ENCODE measurements at places on chromosomes 7 and 10.

GRCh38 chr10:33382921-33383713, 48.6 kb upstream of the NRP1 start:
- DNase-seq: no peak

- DNase-seq: no peak
These were observed 462.6 kb upstream of the MGMT start for GRCh38 chr10:129004398-129004797.

DNA sequence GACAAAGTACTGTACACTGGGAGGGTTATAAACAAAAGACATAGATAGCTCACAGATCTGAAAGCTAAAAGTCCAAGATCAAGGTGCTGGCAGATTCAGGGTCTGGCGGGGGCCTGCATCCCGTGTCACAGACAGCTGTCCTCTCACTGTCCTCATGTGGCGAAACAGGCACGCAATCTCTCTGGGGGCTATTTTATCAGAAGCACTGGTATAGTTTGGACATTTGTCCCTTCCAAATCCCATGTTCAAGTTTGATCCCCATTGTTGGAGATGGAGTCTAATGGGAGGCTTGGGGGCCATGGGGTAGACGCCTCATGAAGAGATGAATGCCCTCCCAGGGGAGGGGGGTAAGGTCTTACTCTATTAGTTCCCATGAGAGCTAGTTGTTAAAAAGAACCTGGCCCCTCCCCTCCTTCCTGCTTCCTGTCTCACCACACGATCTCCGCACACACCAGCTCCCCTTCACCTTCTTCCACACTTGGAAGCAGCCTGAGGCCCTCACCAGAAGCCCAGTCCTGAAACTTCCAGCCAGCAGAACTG, 72.5 kb upstream of the UCN3 start:
- DNase-seq: peak; percentile 55

DNA sequence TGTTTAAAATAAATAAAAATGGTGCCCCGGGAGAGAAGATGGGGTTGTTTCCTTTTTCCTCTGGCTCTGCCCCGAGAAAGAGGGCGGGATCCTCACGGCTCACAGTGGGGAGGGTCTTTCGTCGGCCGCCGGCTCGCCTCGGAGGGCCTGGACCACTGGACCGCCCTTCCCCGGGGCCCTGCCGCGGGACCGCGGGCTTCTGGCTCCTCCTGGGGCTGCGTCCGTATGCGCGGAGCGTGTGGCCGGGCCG, 3.5 kb upstream of the IGF2BP3 start:
- no peak for DNase-seq

DNA sequence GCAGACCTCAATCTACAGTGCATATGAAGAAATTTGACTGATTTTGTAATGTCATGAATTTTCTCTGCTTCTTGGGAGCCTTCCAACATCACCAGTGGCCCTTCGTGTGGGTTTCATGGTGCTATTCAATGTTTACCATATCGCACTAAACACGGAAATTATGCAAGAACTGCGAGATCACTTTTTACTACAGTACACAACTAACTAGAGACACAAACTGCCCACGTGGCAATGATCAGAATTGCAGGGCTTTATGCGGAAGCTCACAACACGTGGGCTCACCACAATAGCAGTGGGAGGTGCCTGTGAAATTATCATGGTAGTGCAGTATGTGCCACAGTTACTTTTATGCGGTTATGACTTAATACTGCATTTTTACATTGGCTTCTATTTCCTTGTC, 449.7 kb upstream of the KLF6 start:
- peak; percentile 73 for DNase-seq

- DNase-seq: peak; percentile 14
These were observed at the start of gene RHOBTB1 for GRCh38 chr10:60944058-60944909. TSS of gene RHOBTB1 (minus strand) at chr10:60944185. CDS start at chr10:60911542, 32,643 bp downstream.

DNA sequence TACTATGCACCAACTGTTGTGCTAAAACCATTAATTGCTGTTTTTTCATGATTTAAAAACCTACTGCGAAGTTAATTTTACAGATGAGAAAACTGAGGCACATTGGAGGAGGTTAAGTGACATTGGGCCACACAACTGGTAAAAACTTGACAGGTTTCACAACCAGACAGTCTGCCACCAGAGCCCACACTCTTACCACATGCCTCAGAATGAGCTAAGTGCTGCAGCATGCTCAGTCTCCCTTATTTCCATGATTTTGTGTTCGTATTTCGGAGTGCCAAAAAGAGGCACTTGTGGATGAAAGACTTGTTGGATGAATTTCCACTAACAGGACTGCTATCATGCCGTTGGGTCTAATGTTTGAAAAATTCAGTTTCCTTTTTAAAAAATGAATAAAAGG, 77.4 kb downstream of the PCLO start:
- no peak for DNase-seq

GRCh38 chr7:1187127-1187526, 27.1 kb upstream of the ZFAND2A start:
- DNase-seq: no peak

DNA sequence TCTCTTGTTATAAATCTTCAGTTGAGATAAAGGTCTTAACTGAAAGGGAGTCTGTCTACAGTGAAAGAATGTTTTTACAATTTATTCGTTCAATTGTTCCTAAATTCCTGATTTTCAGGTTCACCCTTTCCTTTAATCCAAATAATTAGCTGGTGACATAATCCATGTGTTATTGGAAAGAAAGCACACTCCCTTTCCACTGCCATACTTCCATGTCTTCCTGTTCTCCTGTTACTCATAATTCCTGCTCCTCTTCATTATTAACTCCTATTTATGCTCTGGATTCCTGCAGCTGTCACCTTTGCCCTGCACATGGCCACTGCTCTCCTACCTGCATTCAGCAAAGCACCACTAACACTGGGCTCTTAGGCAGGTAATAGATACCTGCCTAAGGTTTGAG, 40.0 kb upstream of the FAM3C start:
- DNase-seq: no peak

- DNase-seq: no peak
These were observed 71.9 kb downstream of the WAC start for GRCh38 chr10:28604567-28605536.

DNA sequence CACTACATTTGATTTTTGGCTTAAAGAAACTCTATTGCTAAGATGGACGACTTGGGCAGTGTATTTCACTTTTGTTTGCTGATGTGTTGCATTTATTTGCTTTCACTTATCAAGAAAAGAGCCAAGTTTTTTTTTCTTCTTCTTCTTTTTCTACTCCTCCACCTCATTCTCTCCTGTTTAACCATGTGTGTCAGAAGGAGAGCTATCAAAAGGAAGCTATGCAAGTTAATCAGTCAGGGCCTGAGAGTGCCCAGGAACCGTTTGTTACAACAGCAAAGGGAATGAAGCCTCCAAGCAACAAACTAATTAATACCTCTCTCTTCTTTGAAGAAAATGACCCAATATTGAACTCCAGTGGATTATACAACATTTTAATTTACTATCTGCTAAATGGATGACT, 299.3 kb downstream of the GRM8 start:
- no peak for DNase-seq

DNA sequence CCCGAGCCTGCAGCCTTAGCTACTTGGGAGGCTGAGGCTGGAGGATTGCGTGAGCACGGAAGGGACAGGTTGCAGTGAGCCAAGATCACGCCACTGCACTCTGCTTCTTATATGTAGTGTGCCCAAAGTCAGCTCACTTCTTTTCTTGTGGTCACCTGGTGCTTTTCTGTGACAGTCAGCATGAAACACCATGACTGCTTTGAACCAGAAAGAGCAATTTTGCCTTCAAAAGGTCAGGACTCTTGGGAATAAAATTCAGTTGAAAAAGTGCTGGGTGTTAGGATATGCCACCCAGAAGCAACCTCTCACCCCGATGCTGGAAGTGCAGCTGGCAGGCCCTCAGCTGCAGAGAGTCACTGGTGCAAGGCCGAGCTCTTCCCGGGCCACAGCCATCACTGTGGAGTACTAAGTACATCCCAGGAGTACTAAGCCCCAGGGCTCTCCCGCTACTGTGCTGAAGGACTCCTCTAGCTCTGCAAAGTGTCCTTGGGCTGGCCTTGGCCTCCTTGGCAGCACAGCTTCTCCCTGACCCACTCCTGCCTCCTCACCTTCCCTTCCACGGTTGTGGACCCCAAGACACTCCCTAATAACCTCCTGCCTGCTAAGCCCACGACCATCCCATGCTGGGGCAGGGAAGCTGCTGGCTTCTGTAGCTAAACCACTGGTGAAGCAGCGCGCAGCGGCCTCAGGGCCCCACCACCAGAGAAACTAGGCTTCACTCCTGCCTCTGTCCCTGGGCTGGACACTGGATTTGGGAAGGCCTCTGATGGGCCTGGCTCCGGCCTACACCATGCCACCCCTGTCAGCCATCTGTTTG, 17.6 kb upstream of the GDI2 start:
- no peak for DNase-seq

- no peak for DNase-seq
These were observed 412.2 kb upstream of the ZMIZ1 start for GRCh38 chr10:78656417-78657162.

DNA sequence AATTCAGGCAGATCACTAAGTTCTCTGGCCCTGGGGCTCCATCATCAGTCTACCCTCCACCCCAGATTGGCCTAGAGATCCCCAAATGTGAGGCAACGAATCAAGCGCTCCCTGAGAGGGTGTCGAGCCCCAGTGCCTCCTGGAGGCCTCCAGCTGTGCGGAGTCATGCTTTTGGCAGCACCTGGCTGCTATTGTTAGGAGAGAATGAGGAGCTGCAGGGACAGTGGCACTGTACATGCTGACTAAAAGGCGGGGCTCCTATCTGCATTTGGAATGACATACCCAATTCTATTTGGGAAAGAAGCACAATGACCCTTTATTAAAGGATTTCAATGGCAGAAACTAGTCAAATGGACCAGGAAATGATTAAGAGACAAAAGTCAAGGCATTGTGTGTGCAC, 161.8 kb downstream of the DPY19L1 start:
- DNase-seq: no peak

DNA sequence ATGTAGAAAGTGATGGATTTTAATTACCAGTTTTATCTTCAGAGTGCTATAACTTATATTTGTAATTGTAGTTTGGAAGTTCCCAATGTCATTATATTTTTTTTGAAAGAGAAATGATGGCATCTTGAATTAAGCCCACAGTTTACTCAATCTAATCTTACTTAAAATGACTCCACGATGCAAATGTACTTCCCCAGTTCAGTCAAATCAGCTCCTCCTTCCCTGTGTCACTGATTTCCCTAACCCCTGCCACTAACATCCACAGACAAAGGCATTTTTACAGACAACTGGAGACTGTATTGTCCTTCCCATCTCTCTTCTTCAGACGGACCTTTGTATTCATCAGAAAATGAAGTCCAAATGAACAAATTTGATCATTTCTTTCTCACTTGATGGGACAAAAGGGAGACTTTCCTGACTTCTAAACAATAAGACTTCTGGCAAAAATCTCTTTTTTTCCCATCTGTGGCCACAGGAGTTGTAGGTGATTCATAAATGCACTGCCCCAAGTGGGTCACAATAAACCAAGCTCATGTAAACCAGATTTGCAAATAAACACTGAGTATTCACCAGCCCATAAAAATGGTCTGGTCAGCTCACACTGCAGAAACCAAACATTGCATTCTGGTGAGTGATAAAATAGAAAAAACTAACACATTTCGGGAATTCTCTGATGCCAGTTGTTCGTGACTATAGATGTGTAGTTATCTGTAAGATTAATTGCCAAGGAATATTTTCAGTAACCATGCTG, 162.9 kb downstream of the FANK1 start:
- no peak for DNase-seq

DNA sequence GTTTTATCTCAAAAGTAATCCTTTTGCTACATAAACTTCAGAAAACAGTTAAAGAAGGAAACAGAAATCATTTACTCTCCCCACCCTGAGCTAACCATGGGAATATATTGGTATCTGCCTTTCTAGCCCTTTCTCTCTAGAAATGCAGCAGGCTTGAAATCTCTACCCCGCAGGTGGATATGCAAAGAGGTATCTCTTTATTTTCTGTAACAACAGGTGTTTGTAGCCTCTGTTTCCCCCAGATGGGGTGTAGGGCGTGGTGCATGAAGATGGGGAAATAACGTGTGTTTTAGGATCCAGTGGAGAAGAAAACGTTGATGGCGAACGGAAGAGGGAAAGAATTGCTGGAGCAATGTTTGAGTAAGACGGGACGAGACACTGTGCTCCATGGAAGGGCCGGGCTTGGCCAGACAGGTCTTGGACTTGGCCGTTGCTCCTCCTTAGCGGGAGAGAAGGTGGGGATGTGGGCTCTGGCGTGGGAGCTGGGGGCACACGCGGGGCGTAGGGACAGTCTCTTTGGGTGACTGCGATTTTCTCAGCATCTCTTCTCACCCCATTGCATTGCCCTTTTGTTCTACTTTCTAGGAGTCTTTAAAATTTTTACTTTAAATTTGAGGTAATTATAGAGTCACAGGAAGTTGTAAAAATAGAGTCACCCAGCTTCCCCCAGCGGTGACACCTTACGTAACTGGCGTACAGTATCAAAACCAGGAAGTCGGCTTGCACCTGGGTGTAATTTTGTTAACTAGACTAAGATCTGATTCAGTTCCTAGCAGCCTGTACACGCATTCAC, 82.9 kb downstream of the ELFN1 start:
- no peak for DNase-seq

DNA sequence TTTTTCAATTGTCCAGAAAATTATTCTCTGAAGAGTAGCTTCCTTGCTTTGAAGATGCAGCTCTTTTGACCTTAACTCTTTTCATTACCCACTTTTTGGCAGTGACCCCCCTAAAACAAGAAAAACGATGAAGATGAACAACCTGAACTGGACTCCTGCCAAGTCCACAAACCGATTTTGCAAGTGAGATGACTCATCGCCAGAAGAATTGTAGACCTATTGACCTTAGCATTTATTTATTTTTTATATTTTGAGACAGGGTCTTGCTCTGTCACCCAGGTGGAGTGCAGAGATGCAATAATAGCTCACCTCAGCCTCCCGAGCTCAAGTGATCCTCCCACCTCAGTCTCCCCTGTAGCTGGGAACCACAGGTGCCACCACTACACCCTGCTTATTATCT, 859.2 kb downstream of the GATA3 start:
- DNase-seq: no peak

- DNase-seq: peak; percentile 14
These were observed 162.8 kb downstream of the ELMO1 start for GRCh38 chr7:37285706-37286453.

DNA sequence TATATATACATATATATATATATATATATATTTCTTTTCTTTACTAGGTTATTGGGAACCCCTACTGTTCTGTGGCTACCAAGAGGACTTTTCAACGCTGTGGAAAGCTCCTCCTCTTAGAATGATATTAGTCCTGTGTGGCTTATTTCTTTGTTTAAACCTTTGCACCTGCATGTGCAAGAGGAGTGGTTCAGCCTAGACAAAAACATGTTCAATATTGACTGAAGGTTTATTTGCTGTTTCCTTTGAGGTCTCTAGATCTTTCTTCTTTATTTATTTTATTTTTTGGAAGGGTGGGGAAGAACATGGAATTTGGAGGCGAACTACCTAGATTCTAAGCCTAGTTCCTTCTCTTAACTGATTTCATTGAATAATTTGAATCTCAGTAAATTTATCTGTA, 118.1 kb downstream of the GNAT3 start:
- DNase-seq: no peak

- DNase-seq: no peak
These were observed 75.8 kb upstream of the MRLN start for GRCh38 chr10:59829024-59829423.

All from CD4-positive, alpha-beta T cell treated with Interleukin-21 for 1 hour (primary cell).